ENCODE measurements at places on chromosomes 6 and 20. TPM values are rescaled to one million over a fixed set of nuclear protein-coding genes. Genes with fewer than 3 reads are reported as not detected.
A peak's percentile ranks its signal among the peaks of the same experiment; 100 is the strongest.

DNA sequence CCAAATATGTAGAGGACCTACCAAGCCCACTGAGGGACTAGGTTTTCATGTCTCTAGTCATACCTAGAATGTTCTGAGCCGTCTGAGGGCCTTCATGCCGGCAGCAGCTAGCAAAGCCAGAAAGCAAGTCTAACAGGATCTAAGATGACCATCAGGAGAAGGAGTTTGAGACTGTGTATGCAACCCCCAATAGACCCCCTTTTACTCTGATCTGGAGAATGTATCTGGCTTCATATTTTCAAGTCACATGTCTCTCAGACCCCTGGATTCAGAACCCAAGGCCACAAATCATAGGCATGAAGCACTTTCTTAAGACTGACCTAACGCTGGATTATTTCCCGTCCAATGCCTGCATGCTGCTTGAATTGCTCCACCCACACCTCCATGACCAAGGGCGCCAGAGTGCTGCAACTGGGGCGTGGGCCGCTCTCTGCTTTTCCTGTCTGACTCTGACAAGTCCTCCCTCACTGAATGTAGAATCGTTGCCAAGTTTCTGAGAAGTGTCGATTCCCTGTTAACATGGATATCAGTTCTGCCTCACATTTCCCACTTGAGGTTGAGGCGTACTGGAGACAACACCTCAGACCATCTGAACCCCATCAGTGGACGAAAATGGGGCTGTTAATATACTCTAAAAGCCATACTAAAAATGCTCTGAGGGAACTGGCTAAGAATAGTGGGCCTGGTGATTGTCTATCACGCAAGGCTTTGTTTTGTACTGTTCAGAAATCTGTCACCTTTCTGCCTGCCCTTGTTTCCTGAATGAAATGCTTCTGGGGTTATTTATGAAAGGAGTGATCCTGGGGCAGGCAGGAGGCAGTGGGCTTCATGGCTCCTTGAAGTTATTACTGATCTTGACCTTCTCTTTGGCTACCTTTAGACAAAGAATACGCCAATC, 23.9 kb upstream of the ASXL1 start:
- DNase-seq = no peak

DNA sequence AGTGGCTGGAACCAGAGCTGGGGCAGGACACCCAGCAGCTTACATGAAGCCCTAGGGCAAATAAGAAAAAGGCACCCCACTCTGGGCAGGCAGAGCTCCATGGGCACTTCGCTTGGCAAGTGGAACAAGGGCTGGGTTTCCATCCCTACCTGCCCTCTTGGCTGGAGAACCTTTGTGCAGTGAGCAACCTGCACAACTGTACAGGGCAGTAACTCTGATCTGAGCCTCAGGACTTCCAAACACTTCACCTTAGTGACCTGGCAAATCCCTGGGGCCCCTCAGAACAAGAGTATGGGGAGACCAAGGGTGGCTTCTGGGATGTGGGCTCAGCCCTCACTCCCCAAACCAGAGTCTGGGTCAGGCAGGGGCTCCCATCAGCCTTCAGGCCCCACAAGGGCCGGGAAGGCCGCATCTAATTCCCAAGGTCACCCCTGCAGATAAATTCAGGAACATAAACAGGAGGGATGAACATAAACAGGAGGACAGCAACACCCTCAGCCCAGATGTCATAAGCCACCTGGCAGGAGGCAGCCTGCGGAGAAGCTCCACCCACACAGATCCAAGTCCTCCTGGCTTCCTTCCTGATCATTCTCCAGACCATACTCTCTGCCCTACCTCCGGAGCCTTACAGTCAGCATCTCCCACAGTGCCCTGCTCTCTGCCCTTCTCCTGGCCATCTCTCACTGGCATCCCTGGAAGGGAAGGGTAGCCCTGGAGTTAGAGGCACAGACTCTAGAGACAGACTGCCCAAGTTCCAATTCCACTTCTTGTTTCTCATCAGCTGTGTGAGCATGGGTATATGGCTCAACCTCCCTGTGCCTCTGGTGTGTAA, 37.5 kb downstream of the HNF4A start:
- DNase-seq = no peak

DNA sequence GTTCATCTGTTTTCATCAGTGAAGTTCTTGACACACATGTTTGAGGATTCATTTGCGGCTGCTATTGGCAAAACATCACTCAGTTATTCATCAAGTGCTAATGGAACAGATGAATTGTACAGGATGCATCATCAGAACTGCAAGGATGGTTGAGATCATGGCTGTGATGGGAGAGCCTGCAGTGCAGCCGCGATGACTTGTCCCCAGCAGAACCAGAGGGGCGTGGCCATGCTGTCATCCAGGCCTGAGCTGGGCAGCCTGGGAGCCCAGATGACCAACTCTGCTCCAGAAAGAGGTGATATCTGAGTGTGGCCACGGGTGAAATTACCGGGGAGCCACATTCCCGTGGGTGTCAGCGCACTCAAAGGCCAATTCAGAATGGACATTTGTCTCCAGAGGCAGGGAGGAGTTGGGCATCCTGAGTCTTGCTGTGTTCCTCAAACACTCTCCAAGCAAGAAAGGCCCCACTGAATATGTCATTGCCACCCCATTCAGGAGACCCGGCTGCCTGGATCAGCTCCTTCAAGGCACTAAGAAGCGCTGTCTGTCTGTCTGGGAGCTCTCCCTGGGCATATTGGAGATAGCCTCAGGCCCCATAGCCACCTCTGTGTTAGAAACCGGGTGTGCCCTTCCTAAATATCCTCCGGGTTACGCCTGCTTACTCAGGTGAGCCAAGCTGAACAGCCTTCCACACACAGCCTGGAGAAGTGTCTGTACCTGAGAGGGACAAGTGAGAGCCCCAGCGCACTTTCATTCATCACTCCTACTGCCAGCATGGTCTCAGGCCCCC, 66.7 kb downstream of the SYNDIG1 start:
- no peak for DNase-seq

- no peak for DNase-seq
Measured at GRCh38 chr20:3313683-3314065, 74.7 kb upstream of the SLC4A11 start.

- DNase-seq = no peak
Measured at GRCh38 chr6:28980137-28980851, 24.8 kb downstream of the ZNF311 start.

- DNase-seq = no peak
Measured at GRCh38 chr6:49479308-49479970, 16.3 kb downstream of the CENPQ start.

DNA sequence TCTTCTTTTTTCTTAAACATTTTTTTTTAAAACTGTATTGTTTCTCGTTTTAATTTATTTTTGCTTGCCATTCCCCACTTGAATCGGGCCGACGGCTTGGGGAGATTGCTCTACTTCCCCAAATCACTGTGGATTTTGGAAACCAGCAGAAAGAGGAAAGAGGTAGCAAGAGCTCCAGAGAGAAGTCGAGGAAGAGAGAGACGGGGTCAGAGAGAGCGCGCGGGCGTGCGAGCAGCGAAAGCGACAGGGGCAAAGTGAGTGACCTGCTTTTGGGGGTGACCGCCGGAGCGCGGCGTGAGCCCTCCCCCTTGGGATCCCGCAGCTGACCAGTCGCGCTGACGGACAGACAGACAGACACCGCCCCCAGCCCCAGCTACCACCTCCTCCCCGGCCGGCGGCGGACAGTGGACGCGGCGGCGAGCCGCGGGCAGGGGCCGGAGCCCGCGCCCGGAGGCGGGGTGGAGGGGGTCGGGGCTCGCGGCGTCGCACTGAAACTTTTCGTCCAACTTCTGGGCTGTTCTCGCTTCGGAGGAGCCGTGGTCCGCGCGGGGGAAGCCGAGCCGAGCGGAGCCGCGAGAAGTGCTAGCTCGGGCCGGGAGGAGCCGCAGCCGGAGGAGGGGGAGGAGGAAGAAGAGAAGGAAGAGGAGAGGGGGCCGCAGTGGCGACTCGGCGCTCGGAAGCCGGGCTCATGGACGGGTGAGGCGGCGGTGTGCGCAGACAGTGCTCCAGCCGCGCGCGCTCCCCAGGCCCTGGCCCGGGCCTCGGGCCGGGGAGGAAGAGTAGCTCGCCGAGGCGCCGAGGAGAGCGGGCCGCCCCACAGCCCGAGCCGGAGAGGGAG, 580 bp downstream of the VEGFA start:
- no peak for DNase-seq

- DNase-seq = no peak
Measured at GRCh38 chr6:135329851-135330803, 149.0 kb downstream of the MYB start.

- DNase-seq = no peak
Measured at GRCh38 chr6:136191606-136192312, 58.4 kb downstream of the MTFR2 start.

DNA sequence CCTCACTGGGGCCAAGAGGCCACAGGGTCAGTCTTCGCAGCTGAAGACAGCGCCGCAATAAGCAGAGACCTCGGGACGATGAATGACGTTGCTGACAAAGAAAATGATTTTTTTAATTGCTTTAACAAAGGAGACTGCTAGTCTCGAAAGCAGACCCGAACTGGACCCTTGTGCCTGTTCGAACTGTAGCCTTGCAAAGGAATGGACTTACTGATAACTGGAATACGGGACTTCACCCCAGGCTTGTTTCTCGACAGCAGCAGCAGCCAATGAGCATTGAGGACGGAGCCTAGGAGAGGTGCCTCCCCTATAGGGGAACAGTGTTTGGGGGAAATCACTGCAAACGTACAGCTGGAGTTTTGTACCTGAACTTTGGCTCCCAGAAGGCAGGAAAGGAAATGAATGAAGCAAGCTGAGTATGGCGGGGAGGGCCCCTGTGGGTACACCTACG, 1.3 kb upstream of the TAF4 start:
- peak; percentile 31 for DNase-seq

DNA sequence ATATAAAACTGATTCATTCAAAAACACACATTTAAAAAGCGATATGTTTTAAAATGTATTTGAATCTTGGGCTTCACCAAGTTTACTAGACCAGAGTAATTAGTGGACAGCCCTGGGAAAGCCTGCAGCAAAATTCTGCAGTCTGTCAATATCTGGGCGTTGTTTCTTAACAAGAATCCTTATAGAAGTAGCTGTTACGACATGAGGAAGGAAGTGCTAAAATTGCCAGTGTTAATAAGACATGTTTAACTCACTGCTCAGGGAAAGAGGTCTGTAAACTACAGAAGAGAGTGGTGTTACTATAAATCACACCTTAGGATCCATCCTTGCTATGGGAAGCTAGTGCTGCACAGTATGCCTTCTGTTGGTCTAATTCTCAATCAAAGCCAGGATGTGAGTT, 120.6 kb downstream of the TBX18 start:
- no peak for DNase-seq

- DNase-seq = no peak
Measured at GRCh38 chr6:46901882-46902314, 19.8 kb downstream of the ADGRF5 start.

DNA sequence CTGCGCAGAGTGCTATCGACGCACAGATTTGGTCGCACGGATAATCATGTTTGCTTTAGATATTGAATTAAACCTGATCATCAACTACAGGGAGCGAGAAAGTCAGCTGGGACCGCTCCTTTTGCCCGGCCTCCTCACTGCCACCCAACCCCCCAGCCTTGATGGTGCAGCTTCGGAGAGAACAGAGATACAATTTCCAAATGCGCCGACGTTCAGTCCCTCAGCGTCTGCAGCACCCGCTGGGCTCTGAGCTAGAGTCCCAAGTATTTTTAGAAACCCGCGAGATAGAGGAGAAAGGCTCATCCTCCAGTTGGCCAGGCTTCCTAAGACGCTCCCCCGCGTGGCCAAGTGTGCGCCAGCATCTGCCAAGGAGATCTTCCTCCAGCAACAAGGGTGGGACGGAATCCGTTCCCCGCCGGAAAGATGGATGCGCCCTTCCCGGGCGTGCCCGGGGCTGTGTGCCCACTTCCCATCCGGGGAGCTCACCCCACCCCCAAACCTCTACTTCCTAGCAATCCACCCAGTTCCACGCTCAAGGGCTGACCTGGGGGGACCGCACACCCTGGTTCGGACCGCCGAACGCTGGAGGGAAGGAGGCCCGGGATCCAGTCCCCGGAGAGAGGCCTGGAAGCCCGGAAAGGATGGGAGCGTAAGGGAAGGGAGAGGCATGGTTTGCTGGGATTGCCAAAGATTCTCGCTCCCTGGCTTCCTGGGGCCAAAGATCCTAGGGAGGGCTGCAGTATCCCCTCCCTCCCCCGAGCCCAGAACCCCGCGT, 4.1 kb downstream of the NKX2-2 start:
- no peak for DNase-seq

- DNase-seq = no peak
Measured at GRCh38 chr6:6722195-6722594, 133.7 kb downstream of the LY86 start.

SMIM28 gene
- polyA plus RNA-seq = not detected

TNF gene
- polyA plus RNA-seq = 0.73 TPM

CRYBG1 gene
- 11.3 TPM for polyA plus RNA-seq

SNAP25 gene
- polyA plus RNA-seq = not detected

GRIK2 gene
- not detected for polyA plus RNA-seq
